ENCODE measurements at places on chromosomes 1 and 21.

DNA sequence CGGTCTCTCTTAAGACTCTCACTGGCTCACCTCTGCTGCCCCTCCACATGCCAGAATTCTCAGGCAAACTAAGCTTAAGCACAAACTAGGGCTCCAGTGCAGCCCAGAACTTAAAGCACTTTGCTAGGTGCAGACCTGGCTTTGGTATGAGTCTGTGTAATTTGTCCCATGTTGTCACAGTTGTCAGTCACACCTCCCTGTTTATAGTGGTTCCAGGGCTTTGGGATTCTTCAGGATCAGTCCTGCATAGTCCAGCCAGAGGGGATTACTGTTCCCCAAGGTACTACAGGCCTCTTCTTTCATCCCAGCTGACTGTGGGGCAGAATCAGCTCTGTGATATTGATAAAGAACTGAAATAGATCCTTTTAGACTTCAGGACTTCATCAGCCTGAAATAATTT is 105.0 kb upstream of the UBE2U start:
- DNase-seq, result no peak

DNA sequence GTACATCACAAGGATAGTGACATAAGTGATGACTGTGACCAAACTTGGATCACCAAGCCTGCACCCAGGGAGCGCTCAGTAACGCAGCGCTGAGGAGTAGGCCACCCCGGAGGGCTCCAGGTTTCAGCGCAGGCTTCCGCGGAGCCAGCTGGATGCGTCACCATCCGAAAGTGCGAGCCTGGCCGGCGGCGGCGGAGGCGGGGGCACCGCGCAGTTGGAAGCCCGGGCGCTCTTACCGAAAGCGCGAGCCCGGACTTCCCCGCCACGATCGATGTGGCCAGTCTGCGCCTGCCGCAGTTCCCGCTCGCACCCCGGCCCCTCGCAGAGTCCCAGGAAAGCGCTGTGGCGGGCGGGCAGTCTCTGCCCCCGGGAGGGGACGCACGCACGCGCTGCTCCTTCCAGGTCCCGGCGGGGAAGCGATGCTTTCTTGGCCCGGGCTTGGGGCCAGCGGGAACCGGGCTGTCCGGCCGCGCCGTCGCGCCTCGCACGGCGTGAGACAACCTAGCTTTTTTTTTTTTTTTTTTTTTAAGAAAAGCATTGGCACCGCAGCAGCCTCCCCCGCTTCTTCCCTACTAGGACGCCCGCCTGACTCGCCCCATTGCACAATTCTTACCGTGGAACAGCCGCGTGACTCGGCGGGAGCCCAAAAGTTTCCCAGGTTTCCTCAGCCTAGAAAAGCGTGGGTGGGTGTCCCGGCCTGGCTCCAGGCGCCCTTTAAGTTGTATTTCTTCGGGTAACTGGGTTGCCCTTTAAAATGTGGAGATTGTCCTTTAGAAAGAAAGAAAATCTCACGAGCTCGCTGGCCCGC is 36.4 kb upstream of the JAK1 start:
- no peak for DNase-seq

DNA sequence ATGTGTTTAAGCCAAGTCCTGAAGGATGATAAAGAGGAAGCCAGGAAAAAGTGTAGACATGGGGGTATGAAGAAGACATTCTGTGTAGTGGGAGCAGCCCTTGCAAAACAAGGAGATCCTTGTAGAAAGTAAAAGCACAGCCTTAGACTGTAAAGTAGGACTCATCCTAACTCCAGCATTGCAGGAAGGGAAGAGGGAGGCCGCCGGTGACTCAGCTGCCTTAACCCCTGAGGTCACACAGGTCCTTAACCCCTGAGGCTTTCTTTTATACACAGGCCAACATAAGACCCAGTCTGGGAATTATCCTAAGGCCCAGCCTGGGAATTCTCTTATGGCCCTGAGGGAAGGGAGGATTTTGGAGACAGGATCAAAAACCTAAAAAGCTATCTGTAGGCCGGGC is 18.0 kb downstream of the PGM1 start:
- DNase-seq, result no peak

DNA sequence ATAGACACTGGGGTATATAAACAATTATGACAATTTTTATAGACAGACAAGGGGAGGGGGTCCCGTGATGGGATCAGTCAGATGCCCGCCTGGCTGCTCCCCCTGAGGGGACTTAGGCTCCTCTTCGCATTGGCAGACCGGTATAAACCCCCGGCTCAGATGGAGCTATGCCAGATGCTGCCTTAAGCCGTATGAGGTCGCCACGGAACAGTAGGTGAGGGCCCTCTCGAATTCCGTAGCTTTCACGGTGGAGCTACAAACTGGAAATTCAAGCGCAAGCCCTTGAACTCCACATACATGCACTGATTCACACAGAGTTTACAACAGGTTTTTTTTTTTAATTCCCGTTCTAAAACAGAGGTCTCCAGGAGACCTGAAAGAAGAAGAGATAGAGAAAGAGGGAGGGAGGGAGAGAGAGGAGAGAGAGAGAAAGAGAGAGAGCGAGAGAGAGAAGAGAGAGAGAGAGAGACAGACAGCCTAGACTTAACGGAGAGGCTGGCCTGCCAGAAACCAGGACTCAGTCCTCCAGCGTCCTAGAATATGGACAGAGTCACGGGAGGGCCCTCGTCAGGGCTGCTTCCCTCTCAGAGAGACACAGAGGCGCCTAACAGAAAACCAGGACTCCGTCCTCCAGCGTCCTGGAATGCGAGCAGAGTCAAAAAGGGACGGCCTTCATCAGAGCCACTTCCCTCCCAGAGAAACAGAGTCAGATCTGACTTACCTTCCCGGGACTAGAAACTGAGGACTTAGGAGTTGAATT is 24.4 kb upstream of the TMEM54 start:
- DNase-seq, result no peak

DNA sequence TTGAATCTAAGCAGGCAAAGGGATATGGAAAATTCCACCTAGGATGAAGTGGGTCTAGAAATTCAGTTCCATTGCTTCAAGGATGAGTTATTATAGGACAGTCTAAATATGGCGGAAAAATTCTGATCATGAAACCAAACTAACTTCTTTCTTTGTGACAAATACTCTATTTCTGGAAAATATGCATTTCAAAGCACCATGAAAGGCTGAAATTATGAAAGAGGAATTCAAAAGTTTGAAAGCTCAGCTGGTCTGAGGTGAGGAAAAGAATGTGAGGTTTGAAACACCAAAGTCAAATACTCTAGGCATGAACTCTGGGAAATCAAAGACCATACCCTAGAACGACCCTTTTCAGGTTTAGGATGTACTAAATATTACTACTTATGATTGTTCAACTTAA is 36.4 kb upstream of the COL11A1 start:
- DNase-seq, result no peak

- DNase-seq, result no peak
Measured at GRCh38 chr1:187840557-187840956, 1011.8 kb downstream of the PLA2G4A start.

DNA sequence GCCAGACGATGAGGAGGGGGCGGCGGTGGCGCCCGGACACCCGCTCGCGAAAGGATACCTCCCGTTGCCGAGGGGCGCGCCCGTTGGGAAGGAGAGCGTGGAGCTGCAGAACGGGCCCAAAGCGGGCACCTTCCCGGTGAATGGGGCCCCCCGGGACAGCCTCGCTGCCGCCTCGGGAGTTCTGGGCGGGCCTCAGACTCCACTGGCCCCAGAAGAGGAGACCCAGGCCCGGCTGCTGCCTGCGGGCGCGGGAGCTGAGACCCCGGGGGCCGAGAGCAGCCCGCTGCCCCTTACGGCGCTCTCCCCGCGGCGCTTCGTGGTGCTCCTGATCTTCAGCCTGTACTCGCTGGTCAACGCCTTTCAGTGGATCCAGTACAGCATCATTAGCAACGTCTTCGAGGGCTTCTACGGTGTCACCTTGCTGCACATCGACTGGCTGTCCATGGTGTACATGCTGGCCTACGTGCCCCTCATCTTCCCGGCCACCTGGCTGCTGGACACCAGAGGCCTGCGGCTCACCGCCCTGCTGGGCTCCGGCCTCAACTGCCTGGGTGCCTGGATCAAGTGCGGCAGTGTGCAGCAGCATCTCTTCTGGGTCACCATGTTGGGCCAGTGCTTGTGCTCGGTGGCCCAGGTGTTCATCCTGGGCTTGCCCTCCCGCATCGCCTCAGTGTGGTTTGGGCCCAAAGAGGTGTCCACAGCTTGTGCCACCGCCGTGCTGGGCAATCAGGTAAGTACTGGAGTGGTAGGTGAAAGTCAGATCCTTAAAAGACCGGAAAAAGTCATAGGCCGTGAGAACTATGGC is 588 bp downstream of the FLVCR1 start:
- DNase-seq, result no peak

GRCh38 chr1:15290382-15290781 is 43.4 kb downstream of the FHAD1 start:
- DNase-seq, result no peak

DNA sequence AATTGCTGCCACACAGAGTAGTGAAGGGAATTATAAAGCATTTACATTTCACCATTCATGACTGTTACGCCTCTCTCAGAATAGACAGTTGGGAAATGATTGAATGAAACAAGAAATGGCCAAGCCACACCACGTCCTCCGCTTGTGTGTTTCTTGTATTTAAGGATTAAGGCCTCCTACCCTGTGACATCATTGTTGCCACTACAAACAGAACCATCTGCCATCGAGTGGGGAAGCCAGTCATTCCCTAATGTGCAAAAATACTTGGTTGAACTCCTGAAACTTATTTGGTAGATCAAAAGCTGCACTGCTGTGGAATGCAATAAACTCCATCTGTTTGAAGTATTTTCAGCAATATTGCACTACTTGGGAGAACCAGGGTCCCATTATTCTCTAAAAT is 99.0 kb upstream of the C1orf105 start:
- no peak for DNase-seq

DNA sequence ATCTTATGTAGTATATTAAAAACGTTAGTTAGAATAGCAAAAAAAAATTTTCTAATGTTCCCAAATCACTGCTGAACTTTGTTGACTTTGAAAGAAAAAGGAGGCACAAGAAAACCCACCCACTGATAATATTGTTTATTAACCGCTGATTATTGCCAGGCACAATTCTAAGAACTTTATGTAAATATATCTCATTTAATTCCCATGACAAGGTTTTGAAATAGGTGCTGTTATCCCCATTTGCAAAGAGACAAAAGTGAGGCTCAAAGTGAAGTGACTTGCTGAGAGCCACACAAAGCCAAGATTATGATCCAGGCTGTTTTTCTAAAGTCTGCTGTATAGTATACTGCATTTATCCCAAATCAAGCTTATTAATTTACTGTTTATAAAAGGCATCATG is 56.4 kb downstream of the SASS6 start:
- DNase-seq, result no peak

- no peak for DNase-seq
Measured at GRCh38 chr1:12472798-12473551, 145.0 kb downstream of the DHRS3 start.

DNA sequence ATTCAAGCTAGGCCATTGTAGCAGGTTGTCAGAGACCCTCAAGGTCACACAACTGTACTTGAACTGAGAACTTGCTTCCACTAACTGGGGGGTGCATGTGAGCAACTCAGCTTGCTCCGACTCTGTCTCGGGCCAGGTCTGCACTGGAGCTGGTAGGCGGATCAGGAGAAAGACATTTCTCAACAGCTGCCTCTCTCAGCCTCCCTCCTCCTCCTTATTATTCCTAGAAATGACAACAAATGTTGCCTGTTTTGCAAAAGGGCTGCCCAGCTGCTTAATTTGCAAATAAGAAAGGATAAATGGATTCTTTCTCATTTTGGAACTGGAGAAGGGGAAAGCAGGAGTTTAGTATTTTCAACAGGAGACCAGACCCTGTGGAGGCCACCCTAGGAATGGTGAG is 140.5 kb downstream of the RHOU start:
- DNase-seq, result no peak

DNA sequence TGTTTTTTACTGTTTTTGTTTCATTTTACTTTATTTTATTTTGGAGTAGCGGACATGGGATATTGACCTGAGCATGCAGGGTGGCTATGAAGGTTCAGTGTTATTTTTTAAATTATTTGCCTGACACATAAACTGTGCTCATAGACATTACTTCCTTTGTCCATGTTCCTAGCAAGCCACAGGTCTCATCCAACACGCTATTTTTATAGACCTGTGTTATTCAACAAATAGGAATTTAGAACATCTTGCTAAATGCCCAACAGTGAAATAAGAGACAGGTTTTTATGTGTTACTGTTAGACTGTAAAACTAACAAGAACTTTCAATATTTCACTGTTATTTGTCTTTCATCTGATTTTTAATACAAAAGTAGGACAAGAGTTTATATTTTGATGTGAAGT is 756.4 kb downstream of the KCNT2 start:
- DNase-seq, result no peak

DNA sequence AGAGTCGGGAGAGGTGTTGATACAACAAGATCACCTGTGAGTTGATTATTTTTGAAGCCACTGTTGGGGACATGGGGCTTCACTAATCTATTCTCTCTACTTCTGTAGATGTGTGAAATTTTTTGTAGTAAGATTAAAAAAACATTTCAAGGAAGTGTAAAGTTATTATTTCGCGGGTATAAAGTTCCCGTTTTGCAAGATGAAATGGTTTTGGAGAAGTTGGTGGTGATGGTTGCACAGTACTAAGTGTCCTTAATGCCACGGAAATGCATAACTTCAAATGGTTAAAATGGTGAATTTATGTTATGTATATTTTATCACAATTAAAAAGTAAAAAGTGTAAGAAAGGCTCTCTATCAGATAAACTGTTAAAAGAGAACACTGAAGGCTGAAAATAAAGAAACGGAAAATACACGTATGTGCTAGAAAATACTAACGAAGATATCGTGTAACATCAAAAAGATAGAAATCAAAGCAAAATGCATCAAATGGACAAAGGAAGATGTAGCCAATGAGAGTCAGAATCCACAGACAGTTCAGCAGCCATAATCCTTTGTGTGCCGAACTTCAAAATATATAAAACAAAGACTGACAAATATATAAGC is 2.9 kb upstream of the ITGB2 start:
- no peak for DNase-seq

GRCh38 chr1:19311503-19311930 is 427 bp downstream of the AKR7A2 start:
- DNase-seq, result no peak

- no peak for DNase-seq
Measured at GRCh38 chr1:34125721-34126380, 39.2 kb downstream of the CSMD2 start.

DNA sequence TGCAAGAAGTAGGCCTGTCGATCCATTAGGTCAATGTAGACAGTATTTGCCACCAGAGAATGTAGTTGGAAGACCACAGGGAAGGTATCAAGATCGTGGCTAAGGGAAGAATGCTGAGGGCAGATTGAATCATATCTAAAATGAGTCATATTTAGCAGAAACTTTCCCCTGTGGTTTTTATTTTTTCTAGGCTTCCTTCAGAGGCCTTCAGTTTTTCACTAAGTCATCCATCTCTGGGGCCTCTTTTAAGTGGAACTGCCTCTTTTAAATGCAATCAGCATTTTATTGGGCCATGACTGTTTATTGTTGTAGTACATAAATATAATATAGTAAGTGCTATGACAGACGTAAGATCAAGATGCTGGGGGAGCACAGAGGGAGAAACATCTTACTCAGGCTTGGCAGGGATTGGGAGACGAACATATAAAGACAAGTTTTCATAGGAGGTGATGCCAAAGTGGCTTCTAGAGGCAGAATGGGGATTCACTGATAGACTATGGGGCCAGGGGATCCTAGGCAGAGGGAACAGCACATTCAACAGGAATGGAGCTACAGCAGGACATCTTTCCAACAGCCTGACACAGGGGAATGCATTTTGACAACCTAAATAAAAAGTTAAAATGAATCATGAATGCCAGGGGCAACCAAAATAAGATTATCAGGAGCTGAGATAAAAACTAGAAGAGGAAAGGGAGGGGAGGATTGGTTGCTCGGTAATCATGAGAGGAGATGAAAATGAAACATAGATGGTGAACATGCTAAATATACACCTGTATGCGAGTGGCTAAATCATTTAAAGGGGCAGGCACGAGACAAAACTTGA is 20.1 kb downstream of the UBE2U start:
- DNase-seq, result no peak

All from NCI-H2081 treated with DMSO at 0.1 percent for 48 hours (cell line).